ENCODE measurements at places on chromosomes 4 and X.

GRCh38 chrX:72540318-72540717 lies 32.3 kb downstream of the HDAC8 start:
- peak; percentile 44 for DNase-seq
- H3K4me3 ChIP-seq, result no peak overlapping the region
- H3K27me3 ChIP-seq, result no peaks in the 10 kb centered on the region
- no peak overlapping the region for H3K27ac ChIP-seq
- no peaks in the 10 kb centered on the region for H3K4me1 ChIP-seq

DNA sequence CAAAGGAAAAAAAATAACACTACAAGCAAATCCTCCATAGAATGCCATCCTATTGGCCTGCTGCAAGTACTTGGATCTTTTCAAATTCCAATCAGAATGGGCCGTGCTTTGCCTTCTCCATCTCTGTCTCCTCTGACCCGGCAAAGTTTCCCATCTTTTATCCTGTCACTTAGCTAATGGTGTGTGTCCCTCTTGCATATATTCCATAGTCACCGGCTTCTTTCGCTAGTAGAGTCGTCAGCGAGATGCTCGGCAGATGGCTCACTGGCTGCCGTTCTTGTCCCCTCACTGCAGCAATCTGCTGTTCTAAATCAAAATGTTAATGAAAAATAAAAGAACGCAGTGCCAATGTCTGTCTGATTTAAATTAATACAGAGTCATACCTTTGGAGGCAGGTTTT lies 22.1 kb downstream of the GRIA3 start:
- H3K4me1 ChIP-seq, result no peaks in the 10 kb centered on the region
- DNase-seq, result no peak
- no peaks in the 10 kb centered on the region for H3K27me3 ChIP-seq
- no peak overlapping the region for H3K4me3 ChIP-seq
- no peak overlapping the region for H3K27ac ChIP-seq

DNA sequence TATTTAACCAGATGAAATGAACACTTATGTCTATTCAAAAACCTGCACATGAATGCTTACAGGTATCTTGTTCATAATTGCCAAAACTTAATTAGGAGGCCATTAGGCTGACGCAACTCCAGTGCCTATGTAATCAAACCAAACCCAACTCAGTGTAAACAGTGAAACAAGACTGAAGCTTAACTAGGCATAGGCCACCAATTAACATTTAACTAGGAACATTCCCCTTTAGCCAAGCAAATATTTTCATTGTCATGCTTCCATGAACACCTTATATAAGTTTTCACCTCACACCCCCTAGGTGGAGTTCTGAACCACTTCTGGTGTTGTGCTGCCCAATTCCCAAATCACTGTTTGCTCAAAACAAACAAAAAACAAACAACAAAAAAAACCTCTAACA lies 686.0 kb downstream of the STPG2 start:
- H3K36me3 ChIP-seq, result no peaks in the 10 kb centered on the region
- H3K4me1 ChIP-seq, result no peaks in the 10 kb centered on the region
- H3K27me3 ChIP-seq, result no peaks in the 10 kb centered on the region
- no peak overlapping the region for H3K27ac ChIP-seq
- DNase-seq, result peak; percentile 2

- peaks cover 4% of the 10 kb centered on the region for H3K4me1 ChIP-seq
- H3K36me3 ChIP-seq, result no peaks in the 10 kb centered on the region
- H3K4me3 ChIP-seq, result peak overlapping the region; percentile 73
- H3K27ac ChIP-seq, result peak overlapping the region; percentile 16
- H3K27me3 ChIP-seq, result no peaks in the 10 kb centered on the region
Observed at GRCh38 chrX:19372170-19372546, 28.4 kb downstream of the PDHA1 start.

DNA sequence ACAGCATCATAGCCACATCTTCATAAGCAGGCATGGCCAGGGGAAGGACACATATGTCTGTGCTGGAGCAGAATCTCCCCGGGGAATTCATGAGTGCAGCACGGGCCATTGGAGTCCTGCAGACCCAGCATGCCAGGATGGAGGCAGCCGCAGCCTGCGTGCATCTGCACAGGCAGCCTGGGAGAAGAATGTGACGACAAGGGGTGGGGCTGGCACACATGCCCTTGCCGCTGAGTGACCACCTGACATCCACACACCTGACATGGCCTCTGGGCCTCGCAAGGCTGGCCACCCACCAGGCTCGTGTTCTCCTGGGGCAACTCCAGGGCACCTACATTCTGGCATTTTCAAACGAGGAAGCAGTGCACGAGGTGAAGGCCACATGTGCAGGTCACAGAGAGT lies 66.2 kb upstream of the AFAP1 start:
- DNase-seq, result no peak
- no peaks in the 10 kb centered on the region for H3K27me3 ChIP-seq
- no peaks in the 10 kb centered on the region for H3K36me3 ChIP-seq
- no peak overlapping the region for H3K4me3 ChIP-seq
- no peaks in the 10 kb centered on the region for H3K4me1 ChIP-seq

GRCh38 chrX:147173594-147173993 lies 359.1 kb upstream of the CXorf51A start:
- H3K4me3 ChIP-seq, result no peak overlapping the region
- H3K27me3 ChIP-seq, result no peaks in the 10 kb centered on the region
- H3K36me3 ChIP-seq, result no peaks in the 10 kb centered on the region
- H3K27ac ChIP-seq, result no peak overlapping the region
- DNase-seq, result no peak

- peaks cover 13% of the 10 kb centered on the region for H3K4me1 ChIP-seq
- no peak overlapping the region for H3K4me3 ChIP-seq
- H3K27me3 ChIP-seq, result peaks cover 19% of the 10 kb centered on the region
- no peaks in the 10 kb centered on the region for H3K36me3 ChIP-seq
Observed at GRCh38 chr4:172962564-172963353, 205.9 kb upstream of the GALNT7 start.

DNA sequence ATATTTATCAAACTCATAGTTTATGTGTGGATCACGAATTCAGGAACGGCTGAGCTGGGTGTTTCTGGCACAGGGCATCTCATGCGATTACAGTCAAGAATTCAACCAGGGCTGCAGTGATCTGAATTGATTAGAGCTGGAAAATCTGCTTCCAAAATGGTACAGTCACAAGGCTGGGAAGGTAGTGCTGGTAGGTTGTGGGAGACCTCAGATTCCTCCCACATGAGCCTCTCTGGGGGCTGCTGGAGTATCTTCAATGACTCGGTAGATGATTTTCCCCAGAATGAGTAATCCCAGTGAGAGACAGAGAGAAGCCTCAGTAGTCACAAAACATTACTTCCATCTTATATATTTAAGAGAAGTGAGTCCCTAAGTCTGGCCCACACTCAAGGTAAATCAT lies 36.2 kb upstream of the PRDX4 start:
- H3K27ac ChIP-seq, result no peak overlapping the region
- no peak overlapping the region for H3K4me3 ChIP-seq
- H3K27me3 ChIP-seq, result 0 out of 2 replicates have a peak, but pooled peaks cover 5% of the 10 kb centered on the region
- H3K36me3 ChIP-seq, result no peaks in the 10 kb centered on the region
- no peaks in the 10 kb centered on the region for H3K4me1 ChIP-seq
- no peak for DNase-seq

DNA sequence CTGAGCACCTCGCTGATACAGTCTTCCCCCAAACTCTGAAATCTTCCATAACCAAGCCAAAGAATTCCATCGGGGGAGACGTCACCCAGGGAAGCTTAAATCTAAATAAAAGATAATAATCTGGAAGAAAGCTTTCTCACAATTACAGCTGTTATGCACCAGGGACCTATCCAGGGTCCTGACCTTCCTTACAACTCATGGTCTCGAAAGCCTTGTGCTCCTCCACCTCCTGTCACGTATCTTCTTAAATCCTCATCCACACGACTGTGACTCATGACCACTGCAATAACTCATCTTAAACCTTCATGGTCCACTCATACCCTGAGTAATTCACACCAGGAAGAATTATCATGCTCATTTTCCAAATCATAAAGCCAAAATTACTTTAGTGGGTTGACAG lies 166.8 kb upstream of the FRG1 start:
- no peak overlapping the region for H3K27ac ChIP-seq
- peak; percentile 2 for DNase-seq
- H3K4me3 ChIP-seq, result no peak overlapping the region
- H3K4me1 ChIP-seq, result no peaks in the 10 kb centered on the region

GRCh38 chr4:78622253-78622979 lies 70.8 kb downstream of the ANXA3 start:
- H3K4me1 ChIP-seq, result peaks cover 12% of the 10 kb centered on the region
- no peaks in the 10 kb centered on the region for H3K36me3 ChIP-seq
- no peaks in the 10 kb centered on the region for H3K27me3 ChIP-seq
- H3K27ac ChIP-seq, result no peak overlapping the region

DNA sequence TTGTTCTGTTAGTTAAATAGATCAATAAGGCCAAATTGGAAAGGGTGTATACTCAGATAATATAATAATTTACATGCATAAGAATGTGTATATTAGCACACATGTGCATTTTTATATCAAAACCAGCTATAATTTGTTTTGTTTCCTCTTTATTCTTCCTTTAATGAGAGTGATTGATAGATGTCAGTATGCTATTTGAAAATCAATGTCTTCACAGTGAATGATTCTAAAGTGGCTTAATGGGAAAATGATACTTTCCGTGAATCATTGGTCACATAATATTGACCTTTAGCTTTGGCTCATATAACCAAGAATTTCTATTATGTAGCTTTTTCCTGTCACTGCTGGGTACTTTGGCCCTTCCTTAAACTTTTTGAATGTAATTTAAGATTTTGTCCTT lies 48.6 kb downstream of the PLS3 start:
- DNase-seq, result no peak
- H3K27me3 ChIP-seq, result no peaks in the 10 kb centered on the region
- no peak overlapping the region for H3K4me3 ChIP-seq
- H3K4me1 ChIP-seq, result peaks cover 32% of the 10 kb centered on the region

GRCh38 chr4:54473077-54473545 lies 184.6 kb upstream of the KIT start:
- no peaks in the 10 kb centered on the region for H3K4me1 ChIP-seq
- H3K36me3 ChIP-seq, result no peaks in the 10 kb centered on the region
- no peaks in the 10 kb centered on the region for H3K27me3 ChIP-seq
- no peak overlapping the region for H3K4me3 ChIP-seq
- DNase-seq, result peak; percentile 28

DNA sequence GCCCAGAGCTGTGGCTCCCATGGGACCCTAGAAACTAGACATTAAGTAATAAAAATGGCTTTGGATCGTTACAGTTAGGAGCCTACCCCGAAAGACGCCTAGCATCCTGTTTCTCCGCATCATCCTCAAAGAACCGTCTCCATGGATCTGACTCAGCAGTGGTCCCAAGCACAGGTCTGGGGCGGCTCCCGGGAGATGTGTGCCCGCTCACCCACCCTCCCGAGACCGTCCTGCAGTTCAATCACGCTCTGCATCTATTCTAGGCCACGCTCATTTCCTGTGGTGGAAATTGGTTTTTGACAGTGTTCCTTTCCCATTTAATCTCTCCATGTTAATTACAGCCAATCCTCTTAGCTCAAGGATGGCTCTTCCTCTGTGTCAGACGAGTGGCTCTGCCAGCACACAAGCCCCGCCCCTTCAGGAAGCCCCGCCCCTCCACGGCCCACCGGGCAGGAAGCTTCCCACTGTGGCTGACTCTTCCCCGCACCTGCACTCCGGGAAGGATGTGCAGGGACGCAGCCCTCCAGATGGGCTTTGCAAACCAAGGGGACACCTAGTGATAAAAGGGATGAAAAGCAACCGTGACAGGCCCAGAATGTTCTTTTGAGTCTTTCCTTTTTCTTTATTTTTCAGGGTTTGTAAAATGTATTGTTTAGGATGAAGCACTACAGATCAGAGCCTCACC lies 34.5 kb upstream of the HELT start:
- no peak overlapping the region for H3K27ac ChIP-seq
- H3K36me3 ChIP-seq, result no peaks in the 10 kb centered on the region
- peak; percentile 70 for DNase-seq
- no peak overlapping the region for H3K4me3 ChIP-seq

GRCh38 chrX:47216393-47216925 lies 2.0 kb upstream of the CDK16 start:
- DNase-seq, result no peak
- H3K4me1 ChIP-seq, result peaks cover 34% of the 10 kb centered on the region
- H3K27me3 ChIP-seq, result no peaks in the 10 kb centered on the region

GRCh38 chrX:63475200-63475599 lies 124.1 kb upstream of the SPIN4 start:
- H3K27ac ChIP-seq, result no peak overlapping the region
- no peak overlapping the region for H3K4me3 ChIP-seq

- H3K4me3 ChIP-seq, result no peak overlapping the region
- peak; percentile 44 for DNase-seq
- H3K27ac ChIP-seq, result no peak overlapping the region
- H3K4me1 ChIP-seq, result no peaks in the 10 kb centered on the region
- H3K27me3 ChIP-seq, result no peaks in the 10 kb centered on the region
- no peaks in the 10 kb centered on the region for H3K36me3 ChIP-seq
Observed at GRCh38 chrX:101803451-101803850, 128.4 kb downstream of the ZMAT1 start.

DNA sequence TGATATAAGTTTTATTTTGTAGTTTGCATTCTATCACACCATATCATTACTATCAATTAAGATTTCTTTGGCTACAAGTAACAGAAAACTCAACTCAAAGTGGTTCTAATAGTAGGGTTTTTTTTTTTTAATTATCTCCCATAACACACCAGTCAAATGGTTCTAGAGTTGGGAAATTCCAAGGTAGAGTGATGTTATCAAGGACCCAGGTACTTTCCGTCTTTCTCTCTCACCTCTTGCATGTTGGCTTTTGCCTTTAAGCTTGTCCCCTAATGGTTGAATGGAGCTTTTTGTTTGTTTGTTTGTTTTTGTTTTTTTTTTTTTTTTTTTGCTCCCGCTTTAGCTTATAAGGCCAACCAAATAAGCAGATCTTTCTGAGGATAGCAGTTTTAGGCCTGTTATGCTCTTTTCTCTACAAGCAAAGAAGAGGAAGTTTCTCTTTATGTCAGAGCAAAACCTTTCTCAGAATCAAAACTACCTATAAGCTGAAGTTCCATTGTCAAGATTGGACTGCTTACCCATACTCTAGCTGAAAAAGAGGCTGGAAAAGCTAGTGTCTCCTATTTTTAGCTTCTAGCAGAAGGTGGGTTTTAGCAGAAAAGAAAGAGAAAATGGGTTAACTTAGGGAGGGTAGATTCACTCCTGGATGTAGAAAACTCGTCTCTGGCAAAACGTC lies 177.5 kb downstream of the EDA start:
- no peaks in the 10 kb centered on the region for H3K36me3 ChIP-seq
- H3K4me1 ChIP-seq, result no peaks in the 10 kb centered on the region
- DNase-seq, result no peak
- H3K27me3 ChIP-seq, result no peaks in the 10 kb centered on the region

GRCh38 chr4:74397748-74398426 lies 32.9 kb downstream of the EREG start:
- no peaks in the 10 kb centered on the region for H3K27me3 ChIP-seq
- peak overlapping the region; percentile 33 for H3K27ac ChIP-seq
- DNase-seq, result peak; percentile 23
- peaks cover 29% of the 10 kb centered on the region for H3K4me1 ChIP-seq
- peak overlapping the region; percentile 70 for H3K4me3 ChIP-seq

GRCh38 chrX:9340598-9341290 lies 124.1 kb upstream of the TBL1X start:
- no peak overlapping the region for H3K4me3 ChIP-seq
- no peaks in the 10 kb centered on the region for H3K27me3 ChIP-seq
- no peaks in the 10 kb centered on the region for H3K36me3 ChIP-seq
- peak overlapping the region; percentile 97 for H3K27ac ChIP-seq
